NCI-H69 (cell line): ENCODE measurements at places on chromosomes 5 and 9.

DNA sequence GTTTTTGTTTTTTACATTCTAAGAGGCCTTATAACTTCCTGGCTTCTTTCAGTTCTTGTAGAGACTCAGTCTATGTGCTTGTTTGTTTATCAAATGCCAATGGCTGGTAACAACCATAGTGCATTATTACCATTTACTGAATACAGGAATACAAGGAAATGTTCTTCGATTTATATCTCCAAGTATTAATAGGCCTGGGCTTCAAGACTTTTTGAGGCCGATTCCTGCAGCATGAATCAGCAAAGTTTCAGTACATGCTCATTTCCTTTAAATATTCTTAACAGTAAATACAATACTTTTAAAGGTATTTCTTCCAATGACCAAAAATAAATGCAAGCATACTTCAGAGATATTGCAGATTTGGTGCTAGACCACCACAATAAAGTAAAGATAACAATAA lies 535.3 kb downstream of the EFNA5 start:
- DNase-seq = no peak

- no peak for DNase-seq
Observed at GRCh38 chr9:113999256-114000062, 78.6 kb downstream of the AMBP start.

DNA sequence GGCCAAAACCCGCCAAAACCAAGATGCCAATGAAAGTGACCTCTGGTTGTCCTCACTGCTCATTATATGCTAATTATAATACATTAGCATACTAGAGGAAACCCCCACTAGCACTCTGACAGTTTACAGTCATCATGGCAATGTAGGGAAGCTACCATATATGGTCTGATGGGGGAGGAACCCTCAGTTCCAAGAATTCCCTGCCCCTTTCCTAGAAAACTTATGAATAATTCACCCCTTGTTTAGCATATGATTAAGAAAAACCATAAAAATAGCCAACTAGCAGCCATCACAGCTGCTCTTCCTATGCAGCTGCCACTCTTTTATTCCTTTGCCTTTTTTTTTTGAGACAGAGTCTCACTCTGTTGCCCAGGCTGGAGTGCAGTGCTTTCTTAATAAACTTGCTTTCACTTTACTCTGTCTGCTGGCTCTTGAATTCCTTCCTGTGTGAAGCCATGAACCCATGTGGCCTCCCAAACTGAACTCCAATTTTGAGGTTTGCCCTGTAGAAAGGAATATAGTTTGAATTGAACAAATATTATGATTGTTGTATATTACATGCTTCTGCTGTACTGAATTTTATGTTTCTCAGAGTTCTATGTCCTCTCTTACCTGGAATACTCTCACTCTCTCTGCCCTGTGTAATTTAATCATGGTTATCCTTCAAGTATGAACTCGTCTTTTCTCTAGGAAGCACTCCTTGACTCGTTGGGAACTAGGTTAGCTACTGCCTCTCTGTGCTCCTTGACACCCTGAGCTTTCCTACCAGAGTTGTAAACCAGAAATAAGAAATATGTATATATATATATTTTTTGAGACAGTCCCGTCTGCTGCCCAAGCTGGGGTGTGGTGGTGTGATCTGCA lies 59.8 kb downstream of the KIAA1958 start:
- peak; percentile 29 for DNase-seq

DNA sequence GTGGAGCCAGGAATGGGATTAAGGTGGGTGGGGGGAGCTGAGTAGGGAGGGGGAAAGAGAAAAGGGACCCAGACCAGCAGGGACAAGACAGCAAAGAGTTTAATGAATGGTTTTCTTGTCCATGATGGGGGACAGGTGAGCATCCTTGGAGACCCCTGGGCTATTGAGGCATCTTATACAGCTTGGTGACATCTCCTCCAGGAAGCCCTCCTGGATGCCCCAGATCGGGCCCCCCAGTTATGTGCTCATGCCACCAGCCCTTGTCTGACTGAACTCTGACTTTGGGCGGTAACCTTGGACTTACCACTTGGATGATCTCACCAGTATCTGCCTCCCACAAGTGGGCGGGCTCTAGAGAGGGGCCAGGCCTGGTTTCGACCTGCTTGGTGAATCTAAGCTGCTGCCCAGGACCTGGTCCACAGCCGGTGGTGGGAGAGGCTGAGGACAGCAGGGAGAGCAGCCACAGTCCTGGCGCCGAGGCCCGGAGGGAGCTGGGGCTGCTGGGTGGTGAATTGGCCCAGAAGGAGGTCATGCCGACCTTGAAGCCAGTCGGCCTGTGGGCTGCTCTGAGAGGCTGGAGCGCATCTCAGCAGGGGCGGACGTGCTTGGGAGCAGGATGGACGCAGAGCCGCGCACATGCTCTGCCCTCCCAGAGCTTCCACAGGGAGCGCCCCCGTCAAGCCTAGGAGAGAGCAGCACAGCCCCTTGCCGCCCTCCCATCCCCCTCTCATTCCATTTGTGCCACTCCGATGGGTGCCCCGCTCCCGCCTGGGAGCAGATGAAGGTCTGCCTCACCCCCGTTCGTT lies 36.2 kb downstream of the UNC5A start:
- DNase-seq = no peak

- DNase-seq = peak; percentile 70
Observed at GRCh38 chr5:41925555-41925951, 472 bp downstream of the FBXO4 start.

DNA sequence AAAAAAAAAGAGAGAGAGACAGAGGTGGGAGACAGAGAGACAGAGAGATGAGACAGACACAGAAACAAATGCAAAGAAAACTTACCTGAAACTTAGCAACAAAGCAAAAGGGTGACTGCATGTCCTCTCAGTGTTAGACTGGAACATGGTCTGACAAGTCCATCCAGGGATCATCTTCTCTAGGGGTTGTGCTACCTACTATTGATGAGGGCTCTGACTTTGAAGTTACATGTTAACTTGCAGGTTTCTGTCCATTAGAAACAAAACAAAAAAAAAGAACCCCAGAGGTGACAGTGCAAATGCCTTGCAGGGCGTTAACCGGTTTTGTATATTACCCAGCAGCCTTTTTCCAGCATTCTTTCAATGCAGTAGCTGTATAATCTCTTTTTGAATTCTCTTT lies 13.6 kb upstream of the SPARC start:
- DNase-seq = no peak

DNA sequence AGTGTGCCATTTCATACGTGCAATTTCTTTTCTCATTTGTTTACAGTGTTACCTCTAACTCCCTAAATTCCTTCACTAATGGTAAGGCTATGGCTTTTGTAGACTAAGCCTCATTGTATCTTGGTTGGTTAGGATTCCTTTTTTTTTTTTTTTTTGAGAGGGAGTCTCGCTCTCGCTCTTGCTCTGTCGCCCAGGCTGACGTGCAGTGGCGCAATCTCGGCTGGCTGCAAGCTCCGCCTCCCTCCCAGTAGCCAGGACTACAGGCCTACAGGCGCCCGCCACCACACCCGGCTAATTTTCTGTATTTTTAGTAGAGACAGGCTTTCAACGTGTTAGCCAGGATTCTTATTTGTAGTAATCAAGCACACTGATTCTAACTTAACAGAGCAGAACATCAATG lies 57.7 kb downstream of the SPEF2 start:
- DNase-seq = no peak

DNA sequence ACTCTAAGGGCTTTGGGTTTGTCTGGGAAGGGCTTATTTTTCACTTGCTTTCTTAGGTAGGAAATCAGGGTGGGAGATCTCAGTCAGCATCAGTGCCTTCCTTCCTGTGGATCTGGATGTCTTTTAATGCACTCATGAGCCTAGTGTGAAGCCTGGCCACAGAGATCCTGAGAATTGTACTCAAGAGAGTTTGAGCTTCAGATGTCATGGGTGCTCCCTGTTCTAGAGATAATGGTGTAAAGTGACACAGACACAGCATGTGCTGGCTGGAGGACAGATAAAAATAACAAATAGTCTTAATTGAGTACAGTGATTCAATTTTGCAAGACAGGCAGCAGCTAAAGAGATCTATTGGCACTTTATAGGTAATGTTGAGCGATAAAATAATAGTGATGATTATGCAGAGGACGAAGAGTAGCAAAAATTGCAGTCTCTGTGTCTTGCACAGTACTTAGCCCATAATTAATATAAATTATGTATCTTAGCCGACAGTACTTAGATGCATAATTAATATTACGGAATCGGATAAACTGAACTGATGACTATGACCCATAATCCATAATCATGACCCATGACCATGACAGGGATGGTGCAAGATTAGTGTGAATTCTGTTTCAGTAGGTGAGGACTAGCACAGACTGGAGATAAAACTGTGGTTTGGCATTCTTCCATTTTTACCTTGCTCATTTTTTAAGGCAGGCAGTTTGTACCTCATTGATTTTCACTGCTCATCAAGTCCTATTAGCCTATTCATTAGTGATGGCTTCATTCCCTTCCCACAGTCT lies 408.7 kb upstream of the PIK3R1 start:
- peak; percentile 13 for DNase-seq

DNA sequence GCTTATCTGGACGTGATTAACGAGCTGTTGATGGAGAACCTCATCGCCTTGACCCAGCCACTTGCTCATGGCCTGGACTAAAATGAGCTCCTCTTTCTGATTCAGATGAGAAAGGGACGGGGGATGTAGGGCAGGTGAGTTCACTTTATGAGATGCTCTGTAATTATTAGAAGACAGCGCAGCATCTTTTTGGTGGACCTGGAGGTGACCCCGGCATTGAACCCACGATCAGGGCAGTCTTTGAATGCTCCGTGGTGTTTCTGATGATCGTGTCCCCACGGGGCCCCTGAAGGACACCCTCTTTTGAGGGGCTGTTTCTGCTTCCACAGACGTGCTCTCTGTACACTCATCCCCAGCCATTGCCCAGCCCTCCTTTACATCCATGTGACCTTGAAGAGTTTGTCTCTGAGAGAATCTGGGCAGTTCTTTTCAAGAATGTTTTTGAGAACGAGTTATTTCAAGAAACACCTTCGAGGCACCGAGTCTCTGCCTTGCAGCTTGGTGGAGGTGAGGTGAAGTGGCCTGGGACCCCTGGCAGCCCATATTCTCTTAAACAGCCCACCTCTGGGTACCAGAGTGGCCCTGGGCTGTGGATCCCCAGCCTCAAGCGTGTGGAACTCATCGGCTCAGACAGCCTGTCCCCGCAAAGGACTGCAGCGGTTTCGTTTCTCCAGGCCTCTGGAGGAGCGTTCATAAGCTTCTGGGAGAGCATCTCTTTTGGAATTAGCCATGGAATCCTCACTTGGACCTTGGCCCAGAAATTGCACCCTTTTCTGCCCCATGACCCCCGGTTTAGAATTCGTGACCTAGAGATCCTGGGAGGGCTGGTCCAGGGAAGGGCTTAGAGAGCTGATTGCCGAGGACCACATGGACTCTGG lies 50.3 kb downstream of the COL5A1 start:
- DNase-seq = no peak

DNA sequence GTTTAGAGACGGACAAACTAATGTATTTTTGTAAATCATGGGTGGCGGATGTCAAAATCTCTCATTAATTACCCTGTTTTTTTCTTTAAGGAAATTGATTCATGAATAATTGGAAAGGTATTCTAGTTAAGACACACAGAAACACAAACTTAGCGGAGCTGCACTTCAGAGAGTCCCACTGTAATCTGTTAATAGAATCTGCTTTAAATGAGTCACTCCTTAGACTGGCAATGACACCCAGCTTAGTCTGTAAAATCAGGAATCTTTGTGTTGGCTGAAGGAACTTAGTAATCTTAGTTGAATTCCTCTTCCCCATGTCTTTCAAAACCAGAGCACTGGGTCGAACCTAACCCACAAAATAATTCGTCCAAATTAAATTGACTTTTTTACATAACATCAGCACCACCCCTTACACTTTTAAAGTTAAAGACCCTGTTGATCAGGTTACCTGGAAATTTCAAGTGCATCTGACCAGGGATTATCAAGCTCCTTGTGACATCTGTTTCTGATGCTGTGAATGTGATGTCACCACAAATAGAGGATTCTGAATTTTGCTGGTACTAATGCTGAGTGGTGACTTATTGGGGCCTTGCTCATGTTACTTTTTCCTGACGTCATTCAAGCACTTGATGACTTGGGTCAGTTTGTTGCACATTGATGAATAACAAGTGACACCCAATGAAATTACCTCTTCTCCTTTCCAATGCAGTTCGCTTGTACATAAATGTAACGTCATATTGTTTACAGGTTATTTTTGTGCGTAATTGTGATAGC lies 313.6 kb downstream of the KCTD16 start:
- no peak for DNase-seq

- DNase-seq = peak; percentile 46
Observed at GRCh38 chr9:129626625-129627284, 792 bp downstream of the NTMT1 start.

GRCh38 chr9:33921967-33922895 lies 105.3 kb downstream of the UBE2R2 start:
- peak; percentile 53 for DNase-seq

DNA sequence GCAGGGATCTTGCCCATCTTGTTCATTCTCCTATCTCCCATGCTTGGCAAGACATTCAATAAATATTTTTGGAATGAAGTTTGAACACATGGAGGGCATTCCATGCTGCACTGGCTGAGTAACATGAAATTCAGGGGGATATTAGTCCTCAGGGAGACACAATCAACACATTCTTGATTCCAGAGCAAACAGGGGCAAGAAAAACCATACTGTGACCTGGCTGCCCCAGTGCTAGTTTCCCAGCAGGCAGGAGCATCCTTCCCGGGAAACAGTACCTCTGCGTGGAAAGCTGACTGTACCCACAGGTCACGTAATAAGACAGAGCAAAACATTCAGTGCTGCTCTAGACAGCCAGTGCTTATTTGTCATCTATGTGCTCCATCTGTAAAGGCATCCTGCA lies 66.3 kb upstream of the SPOCK1 start:
- DNase-seq = no peak

DNA sequence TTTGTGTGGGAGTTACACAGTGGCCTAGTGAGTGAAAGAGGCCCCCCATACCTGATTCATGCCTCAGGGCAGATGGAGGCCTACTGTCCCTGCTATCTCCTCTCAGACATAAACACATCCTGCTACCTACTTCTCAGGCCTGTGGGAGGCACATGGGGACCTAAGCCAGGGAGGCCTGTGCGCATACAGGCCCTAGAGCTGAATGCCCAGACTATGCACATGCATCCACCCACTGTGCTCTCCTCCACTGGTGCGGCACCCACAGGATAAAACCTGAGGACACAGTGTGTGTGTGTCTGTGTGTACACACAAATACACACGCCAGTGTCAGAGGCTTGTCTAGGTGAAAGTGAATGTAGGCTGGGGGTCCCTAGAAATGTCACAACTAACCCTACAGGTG lies 1.4 kb downstream of the PAX5 start:
- no peak for DNase-seq

DNA sequence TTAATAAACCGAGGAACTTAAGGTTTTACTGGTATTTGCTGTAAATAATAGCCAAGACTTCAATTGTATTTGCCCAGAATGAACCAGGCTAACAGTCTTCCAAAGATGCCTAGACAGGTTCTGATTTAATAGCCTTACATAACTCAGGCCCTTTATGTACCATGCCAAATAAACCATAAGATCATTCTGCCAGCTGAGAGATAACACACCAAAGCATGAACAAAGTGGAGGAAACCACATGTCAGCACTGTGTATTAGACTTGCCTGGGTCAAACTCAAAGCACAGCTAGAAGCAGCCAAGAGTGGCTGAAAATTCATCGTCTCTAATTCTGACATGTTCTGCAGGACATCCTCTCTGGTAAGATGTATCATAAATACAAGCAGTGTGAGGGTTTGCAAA lies 319.3 kb upstream of the ZNF608 start:
- peak; percentile 69 for DNase-seq

- DNase-seq = no peak
Observed at GRCh38 chr5:14572836-14573235, 8.8 kb upstream of the OTULINL start.

GRCh38 chr5:128350705-128351104 lies 187.3 kb downstream of the FBN2 start:
- peak; percentile 58 for DNase-seq
